T-helper 2 cell (primary cell): ENCODE measurements at places on chromosomes 12 and 14.

- DNase-seq = no peak
Observed at GRCh38 chr14:24913021-24913420, 136.9 kb downstream of the STXBP6 start.

- DNase-seq = no peak
Observed at GRCh38 chr14:22472935-22473854, 115.8 kb downstream of the DAD1 start.

GRCh38 chr14:83575301-83575700 is 1954.6 kb upstream of the FLRT2 start:
- DNase-seq = no peak

DNA sequence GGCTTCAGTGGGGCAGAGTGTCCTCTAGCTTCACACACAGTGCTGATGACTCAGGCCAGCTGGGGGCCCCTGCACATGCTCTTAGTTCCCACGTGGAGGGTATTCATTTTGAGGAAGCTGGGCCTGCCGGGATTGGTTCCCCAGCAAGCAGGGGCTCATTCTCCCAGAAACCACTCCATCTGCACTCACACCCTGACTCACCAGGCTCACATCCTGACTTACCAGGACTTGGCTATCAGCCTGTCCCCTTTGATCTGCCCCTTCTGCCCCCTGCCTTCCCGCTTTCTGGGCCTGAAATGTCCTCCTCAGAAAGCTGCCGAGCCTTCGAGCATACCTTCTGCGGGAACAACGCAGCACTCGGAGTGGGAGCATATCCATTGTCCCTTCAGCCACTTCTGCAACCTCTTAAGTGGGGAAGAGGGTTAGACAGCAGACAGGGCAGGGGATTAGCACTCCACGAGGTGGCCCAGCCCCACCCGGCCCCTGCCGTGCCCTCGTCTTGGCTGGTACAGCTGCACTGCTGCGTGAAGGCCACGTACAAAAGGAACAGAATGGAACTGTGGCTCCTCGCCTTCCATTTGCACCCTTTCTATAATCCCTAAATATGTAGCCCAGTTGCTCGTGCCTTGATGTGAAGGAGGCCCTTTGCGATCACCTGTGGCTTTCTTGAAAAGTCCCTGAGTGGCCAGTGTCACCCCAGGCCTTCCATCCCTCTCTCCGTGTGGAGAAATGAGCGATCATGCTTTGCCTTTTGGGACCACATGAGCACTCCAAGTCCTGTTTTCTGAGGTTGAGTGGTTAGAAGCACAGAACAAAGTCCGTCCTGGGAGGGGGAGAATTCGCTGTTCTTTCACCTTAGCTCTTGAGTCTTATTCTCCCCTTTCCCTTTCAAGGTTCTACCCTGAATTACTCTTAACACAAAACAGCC is 26.1 kb downstream of the TPCN1 start:
- no peak for DNase-seq

DNA sequence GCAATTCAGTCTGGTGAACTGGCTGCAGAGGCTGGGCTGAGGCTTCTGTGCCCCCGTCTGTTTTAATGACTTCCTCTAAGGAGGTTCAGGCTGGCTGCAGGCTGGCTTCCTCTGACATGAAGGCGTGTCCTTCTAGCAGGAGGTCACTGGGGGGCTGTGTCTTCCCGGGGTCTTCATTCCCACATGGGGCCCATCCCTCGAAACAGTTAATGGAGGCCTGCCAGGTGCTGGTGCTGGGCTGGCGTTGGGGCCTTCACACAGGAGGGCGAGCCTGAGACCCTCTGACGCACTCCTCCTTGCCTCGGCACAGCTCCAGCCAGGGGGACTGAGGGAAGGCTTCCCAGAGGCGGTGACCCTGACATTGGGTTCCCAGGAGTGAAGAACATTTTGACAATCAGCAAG is 57.7 kb upstream of the DLK1 start:
- DNase-seq = no peak

- DNase-seq = no peak
Observed at GRCh38 chr12:54040148-54040494, 7.3 kb downstream of the HOXC5 start.

GRCh38 chr12:79373896-79374499 is 316.8 kb downstream of the PAWR start:
- DNase-seq = peak; percentile 6

DNA sequence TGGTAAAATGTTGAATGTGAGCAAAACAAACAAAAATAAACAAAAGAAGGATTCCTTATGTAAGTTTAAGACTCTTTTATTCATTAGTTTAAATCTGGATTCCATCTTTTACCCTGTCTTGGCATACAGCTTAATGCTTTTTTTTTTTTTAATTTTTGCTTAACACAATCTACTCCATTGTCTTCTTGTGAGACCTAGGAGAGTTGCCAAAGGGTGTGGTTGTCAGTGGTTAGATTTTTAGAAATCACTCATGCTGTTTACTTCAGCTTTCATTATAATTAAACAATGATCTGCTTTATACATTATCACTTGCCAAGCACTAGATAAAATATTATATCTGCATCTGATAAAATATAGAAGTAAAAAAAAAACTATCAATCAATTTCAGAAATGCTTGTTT is 77.7 kb upstream of the KITLG start:
- no peak for DNase-seq

- no peak for DNase-seq
Observed at GRCh38 chr14:103318750-103319419, 15.2 kb upstream of the EIF5 start.

DNA sequence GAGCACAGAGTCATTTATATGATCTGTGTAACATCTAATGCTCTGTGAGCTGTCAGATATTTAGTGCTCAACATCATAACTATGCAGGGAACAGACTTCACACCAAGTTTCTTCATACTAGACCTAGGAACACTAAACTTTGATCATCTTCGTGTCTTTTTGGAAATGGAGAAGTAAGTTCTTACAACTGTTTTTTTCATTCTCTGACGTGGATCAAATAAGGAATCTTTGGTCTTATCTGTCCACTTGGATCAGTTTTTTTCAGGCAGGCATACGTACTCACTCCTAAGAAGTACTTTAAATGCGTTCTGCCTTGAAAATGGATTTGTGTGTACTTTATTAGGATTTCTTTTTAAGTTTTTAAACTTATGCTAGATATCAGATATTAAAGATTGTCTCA is 191.0 kb downstream of the FBXL14 start:
- no peak for DNase-seq

- no peak for DNase-seq
Observed at GRCh38 chr12:80632835-80633234, 74.6 kb upstream of the MYF6 start.

DNA sequence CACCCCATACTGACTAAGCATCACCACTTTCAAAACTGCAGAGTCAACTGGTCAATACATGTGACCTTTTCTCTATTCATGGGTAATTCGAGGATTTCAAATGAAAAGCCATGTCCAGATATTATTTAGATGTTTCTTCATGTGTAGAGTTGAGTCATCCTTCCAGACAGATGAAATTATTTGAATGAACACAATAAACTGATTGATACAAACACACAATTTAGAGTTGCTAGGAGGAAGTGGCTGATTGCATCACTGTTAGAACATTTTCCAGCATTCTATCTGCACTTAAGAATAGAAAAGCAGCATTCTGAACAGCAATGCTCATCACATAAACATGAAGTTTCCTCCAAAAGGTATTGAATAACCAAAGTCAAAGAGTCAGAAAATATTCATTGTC is 273.5 kb upstream of the SOX5 start:
- DNase-seq = no peak

DNA sequence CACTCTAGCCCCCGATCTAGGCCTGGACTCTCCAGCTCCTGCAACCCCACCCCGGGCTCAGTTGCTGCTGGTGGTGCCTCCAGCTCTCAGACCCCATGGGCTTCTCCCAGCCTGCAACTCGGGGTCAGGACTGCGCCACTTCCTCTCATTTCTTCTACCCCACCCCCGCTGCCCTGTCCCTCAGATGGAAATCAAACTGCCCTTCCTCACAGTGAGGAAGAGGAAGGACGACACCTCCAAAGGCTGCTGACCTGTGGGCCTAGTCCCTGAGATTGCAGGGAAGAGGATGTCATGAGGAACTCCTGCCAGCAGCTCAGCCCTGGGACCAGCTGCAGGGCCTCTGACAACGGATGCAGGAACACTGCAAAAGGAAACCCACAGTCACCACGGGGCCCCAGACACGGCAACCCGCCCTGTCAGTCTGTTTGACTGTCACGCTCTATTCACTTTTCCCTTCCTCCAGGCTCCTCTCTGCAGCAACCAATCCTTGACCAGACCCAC is 29.3 kb upstream of the PNMA1 start:
- DNase-seq = peak; percentile 38

- DNase-seq = no peak
Observed at GRCh38 chr12:47900131-47901062, 4.4 kb downstream of the VDR start.

DNA sequence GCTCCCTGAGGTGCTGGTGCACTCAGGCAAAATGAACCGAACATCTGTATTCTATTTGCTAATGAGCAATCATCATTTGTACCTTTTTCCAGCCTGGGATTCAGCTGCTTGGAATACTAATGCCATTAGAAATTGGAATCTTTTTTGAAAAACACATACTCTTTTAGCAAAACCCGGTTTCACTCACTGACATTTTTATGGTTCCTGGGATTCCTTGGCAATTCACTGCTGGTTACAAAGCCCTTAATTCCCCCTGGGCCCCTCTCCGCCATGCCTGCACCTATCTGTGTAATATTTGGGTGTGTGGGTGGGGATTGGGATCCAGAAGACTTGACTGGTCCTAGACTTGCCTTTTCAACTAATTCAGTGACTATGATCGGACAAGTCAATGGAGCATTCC is 199.1 kb downstream of the FOXN3 start:
- DNase-seq = no peak

DNA sequence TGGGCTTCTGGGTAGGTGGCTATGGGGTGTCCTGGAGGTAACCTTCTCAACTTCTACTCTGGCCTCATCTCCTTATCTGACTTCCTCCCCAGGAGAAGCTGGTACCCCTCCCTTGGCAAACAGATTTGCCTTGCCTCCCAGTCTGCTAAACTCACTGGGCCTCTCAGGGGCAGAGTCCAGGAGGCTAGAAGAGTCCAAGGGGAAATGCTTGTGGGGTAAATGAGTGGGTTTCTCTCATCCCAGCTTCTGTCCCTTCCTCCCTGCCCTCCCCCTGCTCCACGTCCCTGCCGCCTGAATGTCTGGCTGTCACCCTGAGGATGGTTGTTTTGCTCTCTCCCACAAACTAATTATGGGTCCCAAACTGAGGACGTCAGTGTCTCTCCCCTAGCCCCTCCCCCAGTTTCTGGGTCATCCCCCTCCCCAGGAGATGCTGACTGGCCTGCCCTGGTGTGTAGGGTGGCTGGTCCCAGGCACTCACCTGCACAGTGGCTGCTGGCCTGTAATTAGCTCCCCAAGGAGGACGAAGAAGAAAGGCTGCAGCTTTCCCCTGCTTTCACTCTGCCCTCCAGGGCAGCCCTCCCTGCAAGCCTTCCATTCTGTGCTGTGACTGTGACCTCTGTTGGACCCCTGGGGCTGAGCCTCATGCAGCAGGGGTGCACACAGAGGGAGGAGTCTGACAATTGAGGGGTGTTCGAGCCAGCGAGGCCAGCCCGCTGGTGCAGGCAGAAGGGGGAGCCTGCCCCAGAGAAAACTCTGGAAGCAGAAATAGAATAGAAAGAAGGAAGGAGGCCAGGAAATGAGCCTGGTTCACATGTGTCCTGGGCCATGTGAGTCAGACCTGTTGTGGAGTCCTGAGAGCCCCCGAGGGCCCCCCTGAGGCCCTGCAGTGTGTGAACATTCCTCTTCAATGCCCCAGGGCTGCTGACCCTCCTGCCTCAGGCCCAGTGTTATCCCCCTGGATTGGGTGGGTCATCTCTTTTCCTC is at the start of gene LRP1-AS:
Gene LRP1-AS (minus strand): TSS at position 659 of the 984 bp plus-strand sequence.
- no peak for DNase-seq

- DNase-seq = no peak
Observed at GRCh38 chr14:51516706-51517395, 134.9 kb upstream of the FRMD6 start.

GRCh38 chr12:115385141-115385540 is 701.2 kb upstream of the TBX3 start:
- DNase-seq = no peak

DNA sequence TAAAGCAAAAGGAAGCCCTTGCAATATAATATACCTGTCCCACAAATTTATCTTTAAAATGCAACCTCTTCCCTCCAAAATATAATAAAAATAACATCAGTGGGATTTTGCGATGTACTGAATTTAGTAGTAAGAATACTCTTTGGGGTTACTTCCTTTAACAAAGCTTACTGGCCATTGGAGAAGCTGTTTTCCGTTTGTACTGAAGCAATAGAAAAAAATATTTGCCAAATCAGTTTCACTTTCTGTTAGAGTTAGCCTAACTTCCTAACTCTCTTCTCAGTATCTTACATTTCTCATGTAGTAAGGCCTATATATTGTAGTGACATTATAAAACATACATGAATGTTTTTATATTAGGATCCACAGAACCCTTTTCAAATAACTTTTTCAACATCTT is 3.7 kb downstream of the MAX start:
- no peak for DNase-seq
